Activated T-helper 2 cell treated with anti-CD3 and anti-CD28 coated beads, Interferon-gamma antibody, Interleukin-2, Interleukin-4, amounts not matched to agents 10 μg/mL and 5 μg/mL and 100 μg/mL, durations not matched to agents 14 hours and 24 hours and 36 hours (primary cell): ENCODE measurements at places on chromosomes 1 and 21.

DNA sequence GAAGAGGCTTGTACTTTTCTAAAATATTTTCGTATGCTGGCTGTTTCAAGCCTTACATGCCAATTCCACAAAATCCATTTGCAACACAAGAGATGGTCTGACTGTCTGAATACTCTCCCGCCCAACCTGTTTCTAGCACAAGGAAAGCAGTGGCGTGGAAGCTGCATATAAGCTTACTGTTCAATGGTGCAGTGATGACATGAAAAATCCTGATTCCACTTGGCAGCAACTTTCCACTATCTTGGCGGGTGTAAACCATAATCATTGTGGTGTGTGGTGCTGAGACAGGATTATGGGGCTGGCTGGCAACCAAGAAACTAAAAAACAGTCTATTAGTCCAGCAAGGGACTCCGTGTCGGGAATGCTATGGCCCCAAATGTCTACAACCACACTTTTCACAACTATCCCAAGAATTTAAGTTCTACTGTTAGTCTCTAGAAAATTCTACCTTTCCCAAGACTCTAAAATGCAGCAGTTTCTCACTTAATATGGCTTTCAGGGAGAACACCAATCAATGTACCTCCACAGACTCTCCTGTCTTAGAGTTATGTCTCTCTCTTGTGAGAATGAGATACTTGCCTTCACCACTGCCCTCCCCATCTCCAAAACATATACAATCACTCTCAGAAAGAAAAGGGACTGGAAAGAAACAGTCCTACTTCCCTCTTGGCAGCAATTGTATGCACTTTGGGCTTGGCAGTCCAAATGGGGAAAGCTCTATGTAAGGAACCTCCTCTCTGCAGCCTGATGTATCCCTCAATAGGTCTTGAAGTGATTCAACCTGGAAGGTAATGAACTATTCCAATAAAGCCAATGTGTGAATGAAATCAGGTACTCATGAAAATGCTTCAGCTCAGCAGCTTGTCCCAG lies 9.5 kb downstream of the COLGALT2 start:
- H3K4me1 ChIP-seq = no peaks in the 10 kb centered on the region
- H3K27ac ChIP-seq = no peak overlapping the region
- DNase-seq = no peak

GRCh38 chr1:164587617-164588501 lies 28.9 kb downstream of the PBX1 start:
- H3K4me3 ChIP-seq = no peak overlapping the region
- no peak overlapping the region for H3K27ac ChIP-seq
- H3K27me3 ChIP-seq = no peaks in the 10 kb centered on the region
- no peaks in the 10 kb centered on the region for H3K4me1 ChIP-seq
- H3K36me3 ChIP-seq = no peaks in the 10 kb centered on the region
- DNase-seq = no peak

GRCh38 chr1:159686599-159687299 lies 27.6 kb downstream of the CRP start:
- peaks cover 2% of the 10 kb centered on the region for H3K27me3 ChIP-seq
- no peak for DNase-seq
- no peaks in the 10 kb centered on the region for H3K36me3 ChIP-seq

DNA sequence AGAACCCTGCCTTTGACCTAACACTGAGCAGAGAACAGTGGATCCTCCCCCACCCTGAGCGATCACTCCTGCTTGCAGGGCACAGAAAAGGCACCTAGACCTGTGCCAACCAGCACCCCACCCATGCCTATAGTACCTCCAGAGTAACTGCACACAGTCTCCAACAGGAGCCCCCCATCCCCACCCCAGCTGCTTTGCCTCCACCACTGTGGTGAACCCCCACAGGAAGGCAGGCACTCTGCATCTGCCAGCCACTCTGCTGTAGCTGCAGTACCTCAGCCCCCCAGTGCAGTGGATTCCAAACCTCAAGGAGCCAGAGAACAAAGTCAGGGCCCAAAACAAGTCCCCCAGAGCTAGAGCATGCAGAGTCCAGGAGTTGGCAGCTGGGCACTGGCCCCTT lies 10.7 kb downstream of the SPATC1L start:
- H3K36me3 ChIP-seq = peaks cover 3% of the 10 kb centered on the region
- H3K4me1 ChIP-seq = peaks cover 6% of the 10 kb centered on the region
- H3K27ac ChIP-seq = no peak overlapping the region
- peaks cover 21% of the 10 kb centered on the region for H3K27me3 ChIP-seq
- no peak for DNase-seq
- H3K4me3 ChIP-seq = no peak overlapping the region

- H3K27me3 ChIP-seq = no peaks in the 10 kb centered on the region
- H3K4me1 ChIP-seq = no peaks in the 10 kb centered on the region
Measured at GRCh38 chr1:165717918-165718515, 19.7 kb upstream of the ALDH9A1 start.

- no peak overlapping the region for H3K27ac ChIP-seq
- H3K27me3 ChIP-seq = peaks cover 1% of the 10 kb centered on the region
- H3K4me3 ChIP-seq = no peak overlapping the region
- DNase-seq = no peak
- peaks cover 19% of the 10 kb centered on the region for H3K36me3 ChIP-seq
Measured at GRCh38 chr1:168582688-168583336, 6.4 kb downstream of the XCL1 start.

DNA sequence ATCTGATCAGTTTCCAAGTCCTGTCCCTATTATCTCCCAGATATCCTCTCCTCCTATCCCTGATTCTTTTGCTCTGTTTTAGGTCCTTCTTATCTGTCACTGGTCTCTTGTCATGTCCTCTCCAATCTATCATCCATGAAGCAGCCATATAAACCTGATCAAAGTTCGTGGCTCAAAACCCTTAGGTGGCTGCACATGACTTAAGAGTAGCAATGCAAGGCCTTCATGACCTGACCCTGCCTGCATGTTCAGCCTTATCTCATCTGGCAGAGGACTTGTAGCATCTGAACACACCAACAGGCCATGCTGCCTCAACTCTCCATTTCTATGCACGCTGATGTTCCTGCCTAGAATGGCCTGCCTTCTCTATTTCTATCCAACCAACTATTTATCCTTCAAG lies 65.2 kb downstream of the NOS1AP start:
- peaks cover 28% of the 10 kb centered on the region for H3K27me3 ChIP-seq
- no peak overlapping the region for H3K27ac ChIP-seq
- DNase-seq = no peak
- H3K4me3 ChIP-seq = no peak overlapping the region
- no peaks in the 10 kb centered on the region for H3K36me3 ChIP-seq

GRCh38 chr1:237471956-237472355 lies 418.8 kb downstream of the ZP4 start:
- no peak overlapping the region for H3K27ac ChIP-seq
- no peak for DNase-seq
- no peaks in the 10 kb centered on the region for H3K4me1 ChIP-seq

DNA sequence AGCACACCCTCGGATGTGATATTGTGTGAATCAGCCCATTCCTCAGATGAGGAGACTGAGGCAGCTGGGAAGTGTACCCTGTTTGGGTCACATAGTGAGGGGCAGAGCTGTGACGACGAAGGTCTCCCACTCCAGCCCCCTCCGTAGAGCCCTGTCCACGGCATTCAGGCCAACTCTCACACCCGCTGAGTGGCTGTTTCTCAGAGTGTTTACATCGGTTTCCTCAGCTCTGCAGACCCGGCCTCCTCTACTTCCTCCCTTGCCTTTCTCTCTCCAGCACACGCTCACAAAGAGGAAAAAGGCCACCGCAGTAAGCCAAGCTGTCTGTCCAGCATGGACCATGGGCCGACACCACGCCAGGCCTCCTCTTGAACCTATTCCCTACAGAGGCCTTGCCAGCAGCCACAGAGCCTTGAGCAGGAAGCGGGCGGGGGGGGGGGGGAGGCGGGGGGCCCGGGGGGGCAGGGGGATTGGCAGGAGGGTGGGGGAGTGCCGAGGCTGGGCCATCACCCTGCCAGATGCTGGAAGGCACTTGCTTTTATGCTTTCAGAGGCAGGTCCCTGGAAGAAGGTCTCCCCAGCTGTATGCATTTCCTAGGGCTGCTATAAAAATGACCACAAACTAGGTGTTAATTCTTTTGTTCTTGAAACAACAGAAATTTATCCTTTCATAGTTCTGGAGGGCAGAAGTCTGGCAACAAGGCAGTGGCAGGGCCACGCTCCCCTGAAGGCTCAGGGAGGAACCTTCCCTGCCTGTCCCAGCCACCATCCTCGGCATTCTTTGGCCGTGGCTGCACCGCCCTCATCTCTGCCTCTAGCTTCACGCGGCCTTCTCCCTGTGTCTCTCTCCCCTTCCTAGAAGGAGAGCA lies 178.4 kb downstream of the PSMG1 start:
- peak overlapping the region; percentile 96 for H3K27ac ChIP-seq
- H3K27me3 ChIP-seq = no peaks in the 10 kb centered on the region
- DNase-seq = no peak
- no peaks in the 10 kb centered on the region for H3K36me3 ChIP-seq
- peak overlapping the region; percentile 59 for H3K4me3 ChIP-seq
- H3K4me1 ChIP-seq = peaks cover 51% of the 10 kb centered on the region

DNA sequence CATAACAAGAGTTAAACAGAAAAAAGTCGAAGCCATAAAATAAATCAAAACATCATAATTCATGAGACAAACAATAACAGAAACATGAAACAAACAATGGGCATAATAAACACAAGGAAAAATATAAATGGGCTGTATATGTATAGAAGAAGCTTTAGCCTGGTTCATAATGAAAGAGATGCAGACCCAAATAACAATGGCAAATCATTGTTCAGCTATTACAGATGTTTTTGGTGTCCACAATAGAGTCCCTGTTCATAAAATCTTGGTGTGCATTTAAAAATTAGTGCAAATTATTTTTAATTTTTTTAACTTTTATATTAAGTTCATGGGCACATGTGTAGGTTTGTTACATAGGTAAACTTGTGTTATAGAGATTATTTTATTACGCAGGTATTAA lies 1185.9 kb upstream of the B3GALT2 start:
- no peak overlapping the region for H3K4me3 ChIP-seq
- no peak for DNase-seq
- no peaks in the 10 kb centered on the region for H3K36me3 ChIP-seq
- H3K27ac ChIP-seq = no peak overlapping the region
- no peaks in the 10 kb centered on the region for H3K4me1 ChIP-seq

DNA sequence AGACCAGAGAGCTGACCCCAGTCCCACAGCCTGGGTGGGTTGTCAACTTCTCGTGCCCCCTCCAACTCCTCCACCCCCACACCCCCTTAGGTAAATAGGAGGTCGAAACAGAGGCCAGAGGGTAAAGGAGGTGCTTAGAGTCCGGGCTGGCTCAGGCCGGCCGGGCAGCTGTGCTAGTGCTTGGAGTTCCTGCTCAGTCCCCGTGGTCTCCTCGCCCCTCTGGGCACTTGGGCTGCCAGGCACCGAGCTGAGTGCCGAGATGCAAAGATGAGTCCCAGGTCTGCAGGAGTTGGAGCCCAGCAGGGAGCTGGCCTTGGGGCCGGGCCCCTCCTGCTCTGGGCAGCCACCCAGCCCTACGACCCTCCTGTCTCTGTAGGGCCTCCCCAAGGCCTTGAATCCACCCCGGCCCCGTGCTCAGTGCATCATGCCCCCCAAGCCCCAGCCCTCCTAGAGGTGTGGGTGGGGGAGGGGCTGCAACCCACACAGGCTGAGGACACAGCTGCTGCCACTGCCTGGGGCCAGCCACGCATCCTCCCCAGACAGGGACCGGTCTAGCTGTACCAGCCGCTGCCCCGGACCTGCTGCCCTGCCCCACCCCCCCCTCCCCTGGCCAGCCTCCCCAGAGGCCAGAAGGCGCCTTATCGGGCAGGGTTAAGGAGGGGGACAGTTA lies 1.9 kb downstream of the SMIM1 start:
- H3K27me3 ChIP-seq = no peaks in the 10 kb centered on the region
- no peak overlapping the region for H3K4me3 ChIP-seq
- H3K36me3 ChIP-seq = peaks cover 3% of the 10 kb centered on the region
- no peak for DNase-seq
